ENCODE measurements at places on chromosomes 3 and 15.

GRCh38 chr3:55445551-55445950 is 41.6 kb downstream of the WNT5A start:
- no peak for DNase-seq

DNA sequence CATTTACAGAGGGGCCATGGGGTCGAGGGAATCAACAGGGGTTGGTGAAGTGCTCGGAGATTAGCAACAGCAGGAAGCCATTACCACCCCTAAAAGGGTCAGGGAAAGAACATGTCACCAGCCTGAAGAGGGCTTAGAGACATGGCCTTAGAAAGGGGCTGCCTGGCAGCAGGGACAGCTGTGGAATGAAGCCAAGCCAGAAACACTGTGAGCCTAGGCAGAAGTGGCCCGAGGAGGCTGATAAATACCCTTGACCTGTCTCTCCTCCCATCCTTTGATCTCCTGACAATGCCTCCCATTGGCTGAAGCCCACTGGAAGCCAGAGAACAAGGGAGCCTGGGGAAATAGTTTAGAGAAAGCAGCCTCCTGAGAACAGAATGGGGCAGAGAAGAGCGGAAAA is 31.4 kb downstream of the GPD1L start:
- no peak for DNase-seq

DNA sequence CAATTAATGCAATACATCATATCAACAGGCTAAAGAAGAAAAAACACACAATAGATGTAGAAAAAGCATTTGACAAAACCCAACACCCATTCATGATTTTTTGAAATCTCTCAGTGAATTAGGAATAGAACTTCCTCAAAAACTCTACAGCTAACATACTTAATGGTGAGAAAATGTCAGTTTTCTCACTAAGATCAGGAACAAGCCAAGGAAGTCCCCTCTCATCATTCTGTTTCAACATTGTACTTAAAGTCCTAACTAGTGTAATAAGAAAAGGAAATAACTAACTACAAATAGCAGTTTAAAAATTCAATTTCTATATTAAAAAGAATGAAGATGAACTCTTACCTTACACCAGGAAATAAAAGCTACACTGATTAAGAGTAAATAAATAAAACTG is 77.8 kb downstream of the DCLK3 start:
- no peak for DNase-seq

- no peak for DNase-seq
Measured at GRCh38 chr3:161264852-161265251, 43.7 kb downstream of the NMD3 start.

GRCh38 chr15:63487076-63487757 is 17.2 kb upstream of the USP3 start:
- DNase-seq = peak; percentile 97

All from activated CD8-positive, alpha-beta memory T cell treated with anti-CD3 and anti-CD28 coated beads for 24 hours (primary cell).